NCI-H1105 treated with DMSO at 0.1 percent for 48 hours (cell line): ENCODE measurements at places on chromosomes 3 and 15.

DNA sequence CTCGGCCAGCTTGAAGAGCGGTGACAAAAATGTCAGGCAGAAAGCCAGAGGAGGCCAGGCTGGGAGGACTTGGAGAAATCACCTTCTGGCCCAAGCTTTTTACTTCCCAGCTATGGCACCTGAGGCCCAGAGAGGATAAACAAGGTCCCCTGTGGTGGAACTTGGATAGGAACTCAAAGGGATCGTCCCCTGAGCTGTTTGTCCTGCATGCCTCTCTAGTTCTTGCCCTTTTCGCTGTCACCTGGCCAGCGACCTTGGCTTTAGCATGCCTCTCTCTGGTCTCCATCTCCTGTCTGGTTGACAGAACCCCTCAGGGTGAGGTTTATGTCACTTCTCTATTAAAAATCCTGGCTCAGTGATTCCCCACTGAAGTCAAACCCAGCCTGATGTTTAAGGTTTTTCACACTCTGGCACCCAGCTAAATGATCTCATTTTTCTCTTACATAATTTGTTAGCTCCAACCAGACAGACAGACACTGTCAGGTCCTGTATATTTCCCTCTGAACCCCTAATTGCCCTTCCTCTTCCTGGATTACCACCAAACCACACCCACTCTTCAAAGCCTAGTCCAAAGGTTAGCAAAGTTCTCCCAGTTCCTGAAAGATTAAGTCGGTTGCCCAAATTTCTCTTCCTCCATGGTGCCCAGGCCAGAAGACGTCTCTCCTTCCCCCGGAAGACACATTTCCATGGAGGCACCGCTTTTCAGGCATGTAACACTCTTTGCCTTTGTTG, 169.1 kb downstream of the FAM43A start:
- DNase-seq = no peak

DNA sequence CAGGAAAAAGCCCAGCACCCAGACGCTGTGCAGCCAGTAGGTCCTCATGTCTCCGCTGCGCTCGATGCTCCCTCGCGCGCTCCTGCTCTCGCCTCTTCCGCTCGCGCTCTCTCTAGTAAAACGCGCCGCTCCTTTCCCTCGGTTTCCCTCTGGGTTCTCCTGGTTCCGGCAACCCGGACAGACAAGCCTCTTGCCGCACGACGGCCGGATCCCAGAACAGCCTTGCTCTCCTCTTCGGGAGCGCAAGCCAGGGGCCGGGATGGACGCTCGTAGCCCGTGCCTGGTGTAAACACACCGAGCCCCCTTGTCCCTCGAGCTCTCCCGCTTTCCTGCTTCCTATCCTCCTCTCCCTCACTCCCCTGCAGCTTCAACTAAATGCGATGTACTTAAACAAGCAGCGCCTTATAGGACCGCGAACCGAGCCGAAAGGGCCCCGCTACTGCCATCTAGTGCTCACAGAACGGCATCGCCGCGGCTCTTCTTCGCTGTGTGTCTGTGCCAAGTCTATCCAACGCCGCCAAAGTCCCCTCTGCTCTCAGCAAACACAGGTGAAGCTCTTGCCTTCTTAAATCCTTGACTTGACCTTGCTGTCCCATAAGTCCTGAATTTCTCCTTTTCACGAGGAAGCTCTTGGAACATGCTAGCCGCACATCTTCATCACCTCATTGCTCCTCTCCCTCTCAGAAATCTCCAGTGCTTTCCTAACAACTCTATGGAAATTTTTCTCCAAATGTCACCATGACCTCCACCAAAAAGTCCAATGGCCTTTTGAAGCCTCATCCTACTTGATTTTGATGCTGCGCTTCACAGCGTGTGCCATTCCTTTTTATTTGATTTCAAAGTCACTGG, 1037.2 kb downstream of the IGSF11 start:
- DNase-seq = peak; percentile 97

- no peak for DNase-seq
Measured at GRCh38 chr15:48395521-48396011, 64.3 kb downstream of the DUT start.

GRCh38 chr3:176663837-176664831, 533.1 kb downstream of the TBL1XR1 start:
- peak; percentile 91 for DNase-seq

- DNase-seq = no peak
Measured at GRCh38 chr3:142418926-142419592, 28.8 kb downstream of the XRN1 start.

DNA sequence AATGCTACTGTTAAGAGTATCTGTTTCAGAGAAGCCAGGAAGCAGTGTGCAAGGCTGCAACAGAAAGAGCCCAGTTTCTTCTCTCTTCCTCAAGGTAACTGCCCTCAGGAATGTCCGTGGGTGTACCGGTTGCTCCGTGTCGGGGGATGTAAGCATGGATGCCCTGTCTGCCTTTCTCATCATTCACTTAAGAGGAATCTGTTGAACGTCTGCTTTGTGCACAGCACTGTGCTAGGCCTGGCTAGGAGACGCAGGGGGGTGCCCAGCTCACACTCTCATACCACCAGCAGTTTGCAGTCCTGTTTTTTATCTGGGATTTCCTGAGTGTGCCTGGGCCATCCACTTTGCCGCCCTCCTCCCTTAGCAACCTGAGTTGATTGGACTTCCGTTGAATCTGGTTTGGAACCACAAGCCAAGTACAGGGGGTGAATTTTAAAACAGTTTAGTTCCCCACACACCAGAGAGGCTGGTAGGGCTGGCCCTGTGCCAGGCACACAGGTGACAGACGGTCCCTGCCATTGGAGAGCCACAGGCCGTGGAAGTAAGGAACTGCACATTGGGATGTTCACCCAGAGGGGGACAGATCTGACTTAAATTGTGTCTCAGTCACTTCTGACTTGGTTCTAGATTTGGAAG, 11.2 kb downstream of the BOC start:
- peak; percentile 83 for DNase-seq

- DNase-seq = no peak
Measured at GRCh38 chr3:58654466-58654865, 12.1 kb downstream of the FAM3D start.

DNA sequence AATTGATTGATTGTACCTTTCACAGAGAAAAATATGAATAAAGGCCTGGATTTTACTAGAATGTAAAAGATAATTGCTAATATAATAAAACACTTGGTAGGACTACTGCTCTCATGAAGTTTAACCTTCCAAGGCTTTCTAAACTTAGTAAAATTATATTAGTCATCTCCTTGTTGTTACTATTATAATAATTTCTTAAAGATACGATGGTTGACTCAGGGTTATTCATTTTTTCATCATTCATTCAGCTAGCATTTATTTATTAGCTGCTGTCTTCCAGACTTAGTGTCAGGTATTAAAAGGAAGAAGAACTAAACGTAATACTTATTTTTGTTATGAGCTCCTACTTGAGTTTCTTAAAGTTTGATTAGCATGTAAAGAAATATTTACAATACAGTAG, 771.6 kb upstream of the NR2F2 start:
- no peak for DNase-seq

- no peak for DNase-seq
Measured at GRCh38 chr15:31365032-31365654, 38.5 kb downstream of the KLF13 start.

DNA sequence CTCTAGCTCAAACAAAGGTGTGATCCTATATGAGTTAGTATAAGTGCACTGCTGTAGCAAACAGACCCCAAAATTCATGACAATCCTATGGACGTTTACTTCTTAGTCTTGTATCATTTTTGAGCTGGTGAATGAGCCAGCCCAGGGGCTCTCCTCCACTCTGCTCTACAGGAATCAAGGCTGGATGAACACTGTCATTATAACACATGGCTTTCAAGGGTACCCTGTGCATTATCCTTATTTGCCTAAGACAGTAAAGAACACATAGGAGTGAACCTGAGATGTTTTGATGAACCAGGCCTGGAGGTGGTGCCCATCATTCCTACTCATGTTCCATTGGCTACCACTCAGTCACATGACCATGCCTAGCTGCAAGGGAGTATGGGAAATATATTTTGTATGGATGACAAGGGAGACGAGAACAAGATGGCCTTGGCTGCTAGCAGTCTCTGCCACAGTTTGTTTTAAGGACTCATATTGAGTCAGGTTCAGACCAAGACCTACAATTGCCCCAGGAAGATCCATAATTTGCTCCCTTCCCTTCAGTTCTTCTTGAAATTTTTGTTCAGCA, 107.4 kb upstream of the HES1 start:
- no peak for DNase-seq

DNA sequence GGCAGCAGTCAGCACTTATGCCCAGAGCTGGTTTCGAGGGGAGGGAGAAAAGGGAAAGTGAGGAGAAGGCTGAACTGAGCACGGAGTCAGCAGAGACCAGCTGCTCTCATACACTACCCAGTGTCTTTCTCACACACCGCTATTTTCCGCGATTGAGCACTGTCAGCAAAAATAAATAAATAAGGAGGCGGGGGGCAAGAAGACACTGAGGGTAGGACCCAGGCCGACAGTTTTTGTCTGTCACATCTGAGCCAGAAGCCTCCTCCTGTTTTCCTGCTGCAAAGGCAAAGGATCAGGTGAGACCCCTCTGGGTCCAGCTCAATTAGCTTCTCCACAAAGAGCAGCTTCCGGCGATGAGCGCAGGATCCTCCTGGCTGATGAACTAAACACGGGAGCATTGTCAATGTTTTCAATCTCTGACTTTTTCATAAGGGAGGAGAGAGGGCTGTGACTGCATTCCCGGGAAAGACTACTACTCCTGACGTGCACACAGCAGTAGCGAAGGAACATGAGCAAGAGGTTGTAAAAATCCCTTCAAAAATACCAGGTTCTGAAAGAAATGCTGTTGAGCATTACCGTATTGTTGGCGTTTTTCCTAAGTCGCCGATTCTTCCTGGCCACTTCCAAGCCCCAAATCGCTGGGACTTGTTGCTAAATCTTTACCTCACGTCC, 1.3 kb downstream of the FRMD5 start:
- DNase-seq = peak; percentile 39

GRCh38 chr3:71348001-71348632, 235.4 kb downstream of the FOXP1 start:
- DNase-seq = no peak

- no peak for DNase-seq
Measured at GRCh38 chr3:114043205-114043604, 13.1 kb downstream of the CCDC191 start.

GRCh38 chr15:89052474-89052873, 35.8 kb upstream of the ABHD2 start:
- no peak for DNase-seq

DNA sequence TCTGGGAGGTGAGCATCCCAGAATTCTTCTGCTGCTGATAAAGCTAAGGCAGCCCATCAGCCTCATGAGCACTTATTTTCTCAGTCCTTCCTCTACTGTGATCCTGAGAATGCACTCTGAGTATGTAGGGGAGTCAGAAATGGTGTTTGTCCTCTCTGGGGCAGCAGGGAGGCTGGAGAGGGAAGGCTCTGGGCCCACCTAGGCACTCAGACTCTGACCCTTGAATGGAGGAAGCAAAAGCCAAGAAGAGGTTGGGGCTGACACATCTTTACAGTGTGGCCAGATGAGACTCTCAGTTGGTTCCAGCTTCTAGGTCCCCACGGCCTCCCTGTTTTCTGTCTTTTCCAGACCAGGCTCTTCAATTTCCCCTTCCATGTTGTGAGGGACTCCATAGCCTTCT, 36.1 kb upstream of the BLM start:
- DNase-seq = no peak

DNA sequence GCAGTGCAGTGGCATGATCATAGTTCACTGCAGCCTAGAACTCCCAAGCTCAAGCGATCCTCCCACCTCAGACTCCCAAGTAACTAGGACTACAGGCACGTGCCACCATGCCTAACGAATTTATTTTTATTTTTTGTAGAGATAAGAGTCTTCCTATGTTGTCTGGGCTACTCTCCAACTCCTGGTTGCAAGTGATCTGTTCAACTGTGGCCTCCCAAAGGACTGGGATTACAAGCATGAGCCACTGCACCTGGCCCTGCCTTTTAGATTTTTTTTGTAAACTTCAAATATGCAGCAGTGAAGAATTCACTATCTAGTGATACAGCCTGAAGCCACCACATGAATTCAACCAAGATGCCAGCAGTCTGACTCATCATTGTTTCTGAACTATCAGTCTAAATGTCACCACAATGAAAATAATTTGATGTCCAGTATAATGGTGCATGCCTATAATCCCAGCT, 32.7 kb downstream of the UBXN7 start:
- DNase-seq = no peak

GRCh38 chr3:194572944-194573491, 60.2 kb downstream of the TMEM44 start:
- DNase-seq = no peak

DNA sequence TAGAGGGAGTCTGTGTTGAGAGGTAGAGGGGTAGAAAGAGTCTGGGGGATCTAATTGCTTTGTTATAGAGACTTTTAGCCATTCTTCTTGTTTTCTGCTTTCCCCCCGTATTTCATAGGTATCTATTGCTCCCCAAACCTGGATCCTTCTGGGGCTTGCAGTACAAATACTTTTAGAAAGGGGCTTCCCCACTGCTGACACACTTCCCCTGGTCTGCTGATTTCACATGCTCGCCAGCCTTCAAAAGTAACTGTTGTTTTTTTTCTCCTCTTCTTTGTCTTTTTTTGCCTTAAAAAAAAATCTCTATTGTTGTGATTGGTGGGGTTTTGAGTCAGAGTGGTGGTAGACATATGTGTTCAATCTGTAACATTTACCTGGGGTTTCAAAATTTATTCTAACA, 300.6 kb upstream of the AZI2 start:
- no peak for DNase-seq

- DNase-seq = no peak
Measured at GRCh38 chr3:127100459-127101410, 92.2 kb upstream of the PRR23E start.

GRCh38 chr15:74616996-74617395, 1.4 kb downstream of the CLK3 start:
- DNase-seq = no peak

GRCh38 chr3:149407898-149408297, 30.4 kb upstream of the TM4SF1 start:
- no peak for DNase-seq

GRCh38 chr3:173584838-173585831, 187.6 kb downstream of the NLGN1 start:
- DNase-seq = peak; percentile 78

DNA sequence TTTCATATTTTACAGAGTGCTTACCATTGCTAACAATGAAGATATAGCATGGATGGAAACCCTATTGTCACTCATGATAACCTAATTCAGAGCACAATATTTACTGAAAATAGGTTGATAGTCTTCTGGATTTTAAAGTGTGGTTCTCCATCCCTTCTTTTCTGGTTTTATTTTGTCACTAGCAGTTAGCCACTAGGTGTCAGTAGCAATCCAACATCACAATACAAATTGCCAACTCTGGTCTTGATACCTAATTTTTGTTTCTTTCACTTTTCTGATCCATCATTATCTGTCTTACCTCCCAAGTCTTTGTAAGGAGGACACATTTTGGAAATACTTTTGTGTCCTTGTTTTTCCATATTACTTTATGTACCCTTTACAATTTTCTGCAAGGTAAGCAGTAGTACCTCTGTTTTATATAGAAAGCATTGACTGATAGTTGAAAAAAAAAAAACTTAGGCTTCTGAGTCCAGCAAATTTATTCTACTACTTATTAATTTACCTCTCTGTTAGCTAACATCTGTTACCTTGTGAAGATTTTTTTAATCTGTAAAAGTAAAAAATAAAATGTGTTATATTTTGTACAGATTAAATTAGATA, 28.3 kb upstream of the CRYBG3 start:
- DNase-seq = peak; percentile 64
